ENCODE measurements at places on chromosomes 4 and X. TPM values are rescaled to one million over a fixed set of nuclear protein-coding genes. Genes with fewer than 3 reads are reported as not detected.

APBB2 gene
- 61.4 TPM for total RNA-seq

GRCh38 chr4:43238585-43238984, 346.1 kb downstream of the GRXCR1 start:
- no peak for DNase-seq

DNA sequence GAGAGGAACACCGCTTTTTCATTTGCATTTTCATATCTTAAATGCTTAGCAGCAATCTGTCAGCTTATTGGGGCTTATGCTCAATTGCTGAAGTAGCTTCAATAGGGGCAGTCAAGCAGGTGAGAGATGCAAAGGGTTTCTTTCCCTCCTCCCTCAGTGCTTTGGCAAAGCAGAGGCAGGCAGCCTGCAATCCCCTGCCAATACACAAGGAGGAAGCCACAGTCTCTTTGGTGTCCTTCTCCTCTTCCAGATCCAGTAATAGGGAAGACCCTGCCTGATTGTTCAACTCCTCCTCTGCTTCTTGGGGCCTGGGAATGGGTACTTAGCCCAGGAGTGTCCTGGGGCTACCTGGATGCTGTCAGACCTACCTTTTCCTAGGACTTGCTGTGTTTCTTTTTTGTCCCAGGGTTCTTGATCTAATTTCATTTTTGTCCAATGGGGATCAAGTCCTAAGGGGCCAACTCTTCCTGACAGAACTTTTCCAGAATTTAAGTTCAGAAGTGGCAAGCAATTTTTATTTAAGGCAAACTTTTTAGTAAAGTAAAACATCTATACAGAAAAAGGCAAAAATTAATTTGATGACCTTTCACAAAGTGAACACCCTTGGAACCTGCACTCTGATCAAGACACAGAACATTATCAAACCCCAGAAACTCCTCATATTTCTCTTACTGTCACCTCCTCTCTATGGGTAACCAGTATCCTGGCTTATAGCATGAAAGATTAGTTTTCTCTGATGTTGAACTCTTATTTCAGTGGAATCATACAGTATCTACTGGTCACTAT, 260.3 kb downstream of the PPP3CA start:
- no peak for DNase-seq

- DNase-seq = no peak
These were observed 451.1 kb downstream of the PPARGC1A start for GRCh38 chr4:23438764-23439163.

- no peak for DNase-seq
These were observed 11.7 kb downstream of the MAGEE1 start for GRCh38 chrX:76439188-76439587.

GRCh38 chrX:6024204-6024603, 204.5 kb downstream of the NLGN4X start:
- DNase-seq = no peak

DNA sequence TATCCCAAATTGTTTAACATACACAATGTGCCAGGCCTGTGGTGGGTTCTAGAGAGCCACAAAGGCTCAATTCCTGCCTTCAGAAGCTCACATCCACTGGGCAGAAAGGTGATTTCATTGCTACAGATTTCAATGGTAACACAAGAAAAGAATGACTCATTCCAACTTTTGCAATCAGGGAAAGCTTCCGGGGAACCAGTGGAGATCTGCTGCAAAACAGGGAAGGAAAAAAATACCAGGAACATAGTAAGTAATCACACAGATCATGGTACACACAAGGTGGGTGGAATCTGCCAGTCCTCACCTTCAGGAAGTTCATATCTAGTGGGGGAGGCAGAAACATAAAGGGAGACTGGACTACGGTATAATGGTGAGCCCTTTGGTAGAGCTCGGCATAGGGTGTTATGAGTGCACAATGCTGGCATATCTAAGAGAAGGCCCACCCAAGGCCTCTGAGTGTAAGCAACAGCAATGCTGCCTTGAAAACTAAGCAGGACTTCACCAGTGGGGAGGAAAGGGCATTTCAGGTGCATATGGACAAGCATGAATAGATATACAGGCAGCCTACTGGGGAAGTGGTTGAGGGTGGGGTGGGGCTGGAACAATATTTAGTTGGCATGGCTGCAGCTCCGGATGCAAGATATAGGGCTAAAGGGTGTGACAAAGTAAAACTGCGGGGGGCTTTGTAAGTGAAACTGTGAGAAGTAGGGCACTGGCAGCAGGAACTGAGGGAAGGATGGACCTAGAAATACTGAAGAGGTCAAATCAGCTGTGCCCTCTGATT, 24.2 kb downstream of the GPRIN3 start:
- no peak for DNase-seq

GRCh38 chr4:40461879-40462278, 126.7 kb downstream of the CHRNA9 start:
- no peak for DNase-seq

NUDT11 gene
- 17.9 TPM for total RNA-seq

- DNase-seq = no peak
These were observed 126.3 kb upstream of the CBR4 start for GRCh38 chr4:169136330-169136729.

DNA sequence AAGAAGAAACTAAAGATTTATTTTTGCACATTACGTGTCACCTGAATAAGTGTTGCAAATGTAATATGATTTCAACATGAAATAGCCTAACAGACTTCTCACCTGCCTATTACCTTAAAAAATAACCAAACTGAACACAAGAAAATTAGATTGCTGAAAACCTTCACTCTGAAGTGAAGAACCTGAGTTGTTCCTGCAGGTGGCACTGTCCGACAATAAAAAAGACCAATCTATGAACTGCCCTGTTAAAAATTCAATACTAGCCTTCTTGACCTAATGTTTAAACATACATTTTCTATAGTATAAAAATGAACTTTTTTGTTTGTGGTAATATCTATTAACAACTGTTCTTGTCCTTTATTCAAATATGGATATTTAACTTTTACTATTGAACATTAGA, 69.2 kb upstream of the PNPLA4 start:
- no peak for DNase-seq

CSAG3 gene
- not detected for total RNA-seq

DMP1 gene
- total RNA-seq = not detected

DNA sequence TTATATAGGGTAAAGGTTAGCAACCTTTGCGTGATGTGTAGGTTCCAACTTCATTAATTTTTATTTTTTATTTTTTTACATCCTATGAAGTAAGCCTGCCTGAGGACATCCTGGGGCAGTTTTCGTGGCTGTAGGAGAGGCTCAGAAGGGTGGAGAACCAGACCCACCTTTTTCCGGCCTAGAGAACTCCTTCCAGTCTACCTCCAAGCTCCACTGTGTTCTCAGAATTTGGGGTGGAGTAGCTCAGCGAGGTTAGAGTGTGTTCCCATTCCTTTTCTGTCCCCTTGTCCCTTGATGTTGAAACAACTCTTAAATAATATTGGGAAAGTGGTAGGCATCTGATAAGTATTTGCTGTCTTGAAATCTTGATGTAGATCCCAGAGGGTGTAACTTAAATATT, 32.4 kb downstream of the MTHFD2L start:
- DNase-seq = no peak

CCDC120 gene
- total RNA-seq = 27.1 TPM

SLIT2 gene
- 11.6 TPM for total RNA-seq

TRPC5OS gene
- total RNA-seq = not detected

RGN gene
- total RNA-seq = 7.3 TPM

ERVMER34-1 gene
- 2.2 TPM for total RNA-seq

GRCh38 chr4:15162465-15163283, 160.4 kb downstream of the CPEB2 start:
- no peak for DNase-seq
